ENCODE measurements at places on chromosomes 2 and 18.

DNA sequence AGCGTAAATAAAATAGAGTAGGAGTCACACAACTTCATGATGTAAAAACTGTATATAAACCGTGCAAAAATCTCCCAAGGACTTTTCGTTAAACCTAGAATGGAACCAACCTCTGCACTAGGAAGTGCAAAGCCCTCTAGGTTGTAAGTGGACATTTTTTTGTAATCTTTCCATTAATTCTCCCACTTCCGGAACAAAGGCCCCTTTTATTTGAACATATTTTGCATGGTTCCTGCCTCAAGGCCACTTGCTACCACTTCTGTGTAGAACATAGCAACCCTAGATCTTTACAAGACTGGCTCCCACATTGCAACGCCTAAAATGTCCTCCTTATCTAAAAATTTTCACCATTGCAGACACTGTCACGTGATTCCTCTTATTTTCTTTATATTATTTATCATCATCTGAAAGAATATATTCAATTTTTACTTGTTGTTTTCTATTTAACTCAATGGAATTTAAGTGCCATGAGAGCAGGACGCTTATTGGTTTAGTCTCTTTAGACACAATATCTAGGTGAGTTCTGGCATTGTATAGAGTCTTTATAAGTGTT is 249.6 kb upstream of the TMEFF2 start:
- no peak for DNase-seq

DNA sequence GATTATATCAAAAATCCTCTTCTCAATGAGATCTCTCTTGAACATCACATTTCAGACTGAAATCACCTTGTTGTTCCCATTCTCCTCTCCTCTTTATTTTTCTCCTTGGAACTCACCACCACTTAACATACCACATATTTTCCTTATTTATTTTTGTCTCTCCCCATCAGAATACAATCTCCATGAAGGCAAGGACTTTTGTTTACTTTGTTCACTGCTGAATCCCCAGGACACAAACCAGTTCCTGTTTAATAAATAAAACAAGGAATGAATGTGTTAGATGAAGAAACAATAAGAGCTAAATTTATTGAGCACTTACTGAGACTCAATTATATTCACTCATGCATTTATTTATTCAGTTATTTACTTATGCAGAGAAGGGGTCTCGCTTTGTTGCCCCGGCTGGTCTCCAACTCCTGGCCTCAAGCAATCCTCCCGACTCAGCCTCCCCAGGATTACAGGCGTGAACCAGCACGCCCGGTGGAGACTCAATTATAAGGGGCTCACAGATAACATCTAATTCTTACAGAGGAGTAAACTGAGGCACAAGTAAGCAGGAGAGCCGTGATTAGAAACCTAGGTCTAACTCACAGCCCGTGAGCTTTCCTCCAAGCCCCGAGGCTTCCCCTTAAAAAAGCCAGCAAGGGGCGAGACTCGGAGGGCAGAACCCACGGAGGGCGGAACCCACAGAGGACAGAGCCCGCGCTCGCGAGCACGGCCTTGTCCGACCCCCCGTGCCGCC is 616 bp upstream of the TAF1B start:
- no peak for DNase-seq

DNA sequence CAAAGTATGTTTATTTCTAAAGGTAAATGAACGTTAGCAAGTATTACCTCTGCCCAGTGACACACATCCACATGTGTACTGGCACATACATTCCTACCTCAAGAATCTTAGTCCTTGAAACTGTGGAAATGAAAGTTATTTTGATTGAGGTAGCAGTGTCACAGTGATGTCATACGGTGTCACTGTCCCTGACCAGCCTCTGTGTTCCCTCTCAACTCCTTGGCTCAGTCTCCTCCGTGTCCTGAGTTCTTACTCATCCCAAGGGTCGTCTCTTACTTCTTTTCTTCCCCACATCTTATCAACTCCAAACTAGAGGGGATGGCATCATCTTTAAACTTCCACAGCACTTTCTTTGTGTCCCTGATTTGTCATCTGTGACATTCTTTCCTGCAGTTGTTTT is 3.3 kb downstream of the NCK2 start:
- DNase-seq, result no peak

DNA sequence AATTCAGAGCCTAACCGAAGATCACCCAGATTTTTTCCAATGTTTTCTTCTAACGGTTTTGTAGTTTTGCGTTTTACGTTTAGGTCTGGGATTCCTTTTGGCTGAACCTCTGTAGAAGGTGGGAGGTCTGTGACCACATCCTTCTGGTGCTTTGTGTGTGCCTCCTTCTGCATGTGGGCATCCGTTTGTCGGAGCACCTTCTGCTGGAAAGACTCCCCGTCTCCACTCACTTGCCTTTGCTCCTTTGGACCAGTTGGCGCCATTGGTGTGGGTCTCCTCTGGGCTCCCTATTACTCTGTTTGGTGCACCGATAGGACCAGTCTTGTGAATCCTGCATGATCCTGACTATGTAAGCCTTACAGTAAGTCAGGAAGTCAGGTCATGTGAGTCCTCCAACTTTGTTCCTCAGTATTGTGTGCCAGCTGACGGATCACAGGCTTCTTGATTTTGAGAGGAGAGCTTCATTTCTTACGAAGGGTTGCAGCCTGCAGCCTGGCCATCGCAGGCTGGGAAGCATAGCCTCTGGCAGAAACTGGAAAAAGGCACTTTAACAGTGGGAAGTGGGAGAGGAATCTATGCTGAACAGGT is 13.6 kb downstream of the AQP12A start:
- DNase-seq, result no peak

DNA sequence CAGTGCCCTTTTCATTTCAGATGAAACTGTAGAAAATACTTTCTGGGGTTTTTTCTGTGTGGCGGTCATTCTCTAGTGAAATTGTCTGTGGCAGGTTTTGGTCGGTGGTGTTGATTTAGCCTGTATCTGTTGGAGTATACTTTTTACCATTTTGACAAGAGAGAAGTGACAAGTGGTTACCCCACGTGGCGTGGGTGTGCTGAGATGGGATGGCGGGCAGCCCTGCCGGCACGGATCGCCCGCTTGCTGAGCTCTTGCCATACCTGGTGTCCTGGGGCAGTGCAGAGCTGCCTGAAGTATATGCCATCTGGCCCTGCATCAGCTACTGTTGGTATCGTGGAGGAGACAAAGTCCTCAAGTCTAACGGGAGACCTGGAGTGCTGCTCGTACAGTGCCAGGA is 64.1 kb downstream of the MRPS9 start:
- no peak for DNase-seq

GRCh38 chr2:150674283-150674682 is 186.8 kb upstream of the RND3 start:
- DNase-seq, result no peak

DNA sequence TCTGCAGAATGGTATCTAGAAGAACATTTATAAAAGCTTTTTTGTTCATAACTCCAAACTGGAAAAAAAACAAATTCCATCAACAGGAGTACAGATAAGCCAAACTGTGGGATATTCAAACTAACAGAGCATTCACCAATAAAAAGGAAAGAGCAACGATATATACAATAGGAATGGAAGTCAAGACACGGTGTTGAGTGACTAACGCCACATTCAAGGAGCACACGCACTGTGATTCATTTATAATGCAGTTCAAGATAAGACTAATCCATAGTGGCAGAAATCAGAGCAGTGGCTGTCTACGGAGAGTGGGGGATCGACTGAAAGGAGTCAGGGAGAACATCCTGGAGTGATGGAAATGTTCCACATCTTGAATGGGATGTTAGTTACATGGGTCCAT is 70.7 kb downstream of the CABYR start:
- no peak for DNase-seq

- DNase-seq, result no peak
These were observed 599.5 kb upstream of the ZNF804A start for GRCh38 chr2:183998797-183999190.

GRCh38 chr2:33477473-33478468 is 1.3 kb downstream of the RASGRP3 start:
- DNase-seq, result no peak

DNA sequence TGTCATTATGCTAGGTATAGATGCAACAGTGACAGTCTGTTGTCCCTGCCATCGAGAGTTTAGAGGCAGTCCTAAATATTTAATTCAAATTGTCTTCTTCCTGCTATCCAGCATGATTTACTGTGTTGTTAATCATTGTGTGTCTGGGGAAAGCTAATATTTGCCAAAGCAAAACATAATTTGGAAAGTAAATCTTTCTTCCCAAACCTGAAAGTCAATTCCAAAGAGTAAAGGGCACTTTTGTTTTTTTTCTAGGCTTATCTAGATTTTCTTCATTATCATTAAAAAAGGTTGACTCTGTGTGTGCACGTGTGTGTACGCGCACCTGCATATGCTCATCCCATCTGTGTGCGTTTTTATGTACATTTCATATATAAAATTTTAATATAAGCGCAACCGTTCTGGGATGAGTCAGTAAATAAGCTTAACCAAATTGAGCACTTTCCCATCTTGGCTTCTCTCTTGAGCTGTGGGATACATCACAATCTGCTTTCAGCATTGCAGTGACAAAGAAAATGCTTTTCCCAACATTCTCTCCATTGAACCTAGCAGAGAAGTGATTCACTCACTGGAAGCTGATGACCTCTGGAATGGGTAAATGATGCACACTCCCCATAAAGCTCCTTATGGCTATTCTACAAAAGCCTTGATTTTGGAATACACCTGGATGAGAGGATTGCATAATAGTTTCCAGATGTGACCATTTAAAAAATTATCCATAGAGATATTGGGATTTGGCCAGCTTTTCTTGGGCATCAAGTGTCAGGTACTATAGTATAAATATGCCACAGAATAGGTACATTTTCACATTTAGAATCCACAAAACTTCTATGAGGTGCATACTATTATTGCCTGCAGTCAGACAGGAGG is 488.4 kb downstream of the ADCYAP1 start:
- DNase-seq, result no peak

- no peak for DNase-seq
These were observed 433.0 kb upstream of the POU3F3 start for GRCh38 chr2:104420953-104421352.

DNA sequence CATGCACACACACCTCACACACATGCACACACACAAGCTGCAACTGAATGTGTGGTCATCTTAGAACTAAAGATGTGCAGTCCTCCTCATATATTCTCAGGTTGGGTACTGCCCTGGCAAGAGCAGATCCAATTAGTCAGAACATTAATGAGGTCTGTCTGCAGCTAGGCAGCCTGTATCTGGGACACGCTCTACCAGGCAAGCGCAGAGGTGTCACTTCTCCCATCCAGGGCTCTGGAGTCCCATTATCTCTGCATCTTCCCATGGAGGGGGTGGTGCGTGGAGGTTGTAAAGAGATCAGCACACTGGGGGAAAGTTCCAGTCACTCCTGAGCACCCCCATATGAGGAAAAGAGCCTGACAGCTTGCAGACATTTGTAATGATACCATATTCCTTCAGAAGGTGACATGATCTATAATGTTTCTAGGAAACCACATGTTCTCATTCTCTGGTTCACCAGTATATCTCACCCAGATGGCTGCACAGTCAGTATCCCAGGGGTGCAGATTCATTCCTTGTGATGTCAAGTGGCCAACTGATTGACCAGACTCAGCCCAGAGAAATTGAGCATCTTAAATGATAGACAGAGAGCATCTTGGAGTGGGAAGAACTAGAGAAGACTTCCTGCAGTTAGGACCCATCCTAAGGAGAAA is 95.4 kb downstream of the RTN4 start:
- no peak for DNase-seq

DNA sequence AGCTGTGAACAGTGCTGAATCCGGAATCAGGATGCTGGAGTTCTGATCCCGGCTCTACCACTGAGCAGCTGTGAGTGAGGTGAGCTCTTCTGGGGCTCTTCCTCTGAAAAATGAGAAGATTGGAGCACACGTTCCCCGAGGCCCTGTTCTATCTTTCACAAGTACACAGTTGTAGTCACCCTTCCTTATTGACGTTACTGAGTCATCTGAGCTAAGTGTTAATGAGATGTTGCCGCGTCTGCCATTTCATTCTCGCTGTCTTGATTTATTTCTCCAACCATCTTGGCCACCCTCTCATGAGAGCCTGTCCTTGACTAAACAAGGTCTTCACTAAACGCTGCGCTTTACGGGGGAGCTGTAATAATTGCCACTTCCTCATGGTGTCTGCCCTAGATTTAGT is 31.9 kb upstream of the EFR3B start:
- DNase-seq, result no peak

DNA sequence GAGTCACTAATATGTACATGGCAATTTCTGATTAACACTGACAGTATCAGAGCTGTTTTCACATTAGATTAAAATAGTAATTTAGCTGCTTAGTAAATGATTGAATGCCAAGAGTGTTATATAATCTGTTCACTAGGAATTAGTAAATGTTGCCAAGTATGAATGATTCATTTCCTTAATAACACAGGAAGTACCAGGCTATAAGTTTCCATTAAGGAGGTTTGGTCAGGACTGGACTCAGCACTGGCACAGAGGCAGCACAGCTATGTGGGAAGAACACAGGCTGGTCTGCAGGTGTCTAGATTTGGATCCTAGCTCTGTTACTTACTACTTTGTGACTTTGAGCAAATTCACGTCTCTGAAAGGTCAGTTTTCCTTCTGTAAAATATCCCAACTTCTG is 97.2 kb downstream of the TDRD15 start:
- DNase-seq, result no peak

DNA sequence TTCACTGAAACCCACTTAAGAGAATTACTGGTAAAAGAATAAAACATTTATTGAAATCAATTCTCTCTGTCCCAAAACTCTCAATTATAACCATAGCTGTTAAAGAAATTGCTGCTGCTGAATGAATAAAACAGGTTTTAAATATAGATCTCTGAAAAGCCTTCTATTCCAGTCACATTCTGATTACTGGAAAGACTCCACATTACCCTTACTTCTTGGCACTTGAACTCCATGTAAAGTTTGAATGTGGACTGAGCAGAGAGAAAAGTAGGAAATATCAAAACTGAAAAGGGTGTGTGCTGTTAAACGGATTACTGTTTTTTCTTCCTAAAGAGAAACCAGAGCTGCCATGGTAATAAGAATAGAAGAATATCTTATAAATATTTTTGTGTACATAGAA is 655.3 kb upstream of the SETBP1 start:
- no peak for DNase-seq

DNA sequence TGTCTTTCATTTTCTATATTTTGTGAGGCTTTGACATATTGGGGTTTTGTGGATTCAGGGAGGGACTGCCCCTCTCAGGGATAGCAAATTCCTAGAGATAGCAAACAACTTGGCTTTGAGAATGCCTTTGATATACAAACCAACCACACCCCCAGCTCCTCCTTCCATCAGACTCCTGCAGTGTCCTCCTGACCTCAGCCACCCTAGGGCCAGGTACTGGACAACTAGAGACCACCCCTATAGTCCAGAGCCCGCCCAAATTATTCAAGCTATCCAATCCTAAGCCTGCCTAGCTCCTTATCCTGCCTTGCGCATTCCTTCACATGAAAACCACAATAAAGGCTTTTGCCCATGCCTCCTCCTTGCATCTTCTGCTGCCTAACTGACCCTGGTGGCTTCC is 22.9 kb upstream of the STAM2 start:
- DNase-seq, result no peak

DNA sequence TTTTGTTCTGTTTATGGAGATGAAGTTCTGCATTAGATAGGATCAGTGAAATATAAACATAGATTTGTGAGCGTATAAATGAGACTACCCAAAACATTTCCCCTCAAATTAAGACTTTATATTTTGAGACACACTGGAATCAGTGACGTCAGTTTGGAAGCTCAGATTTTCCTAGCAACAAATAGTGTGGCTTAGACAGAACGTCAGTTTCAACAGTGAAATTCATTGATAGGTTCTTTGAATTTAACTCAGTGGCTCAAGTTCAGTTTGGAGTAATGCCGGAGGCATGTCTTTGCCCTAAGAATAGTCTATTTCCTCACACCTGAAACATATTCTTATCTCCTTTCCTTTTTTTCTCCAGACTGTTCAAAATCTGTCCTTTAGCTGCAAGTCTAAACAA is 113.6 kb upstream of the ARHGAP15 start:
- DNase-seq, result no peak

Data from stimulated activated CD4-positive, alpha-beta T cell treated with anti-CD3 and anti-CD28 coated beads, TNF-alpha, amount 100 ng/mL, for 1 hour (primary cell).